CMK (cell line): ENCODE measurements at places on chromosomes 2 and 18.
A peak's percentile ranks its signal among the peaks of the same experiment; 100 is the strongest.

GRCh38 chr2:148876595-148877402 lies 1.8 kb downstream of the KIF5C start:
- DNase-seq: no peak

GRCh38 chr2:37026050-37026449 lies 58.1 kb downstream of the HEATR5B start:
- no peak for DNase-seq

GRCh38 chr2:238816291-238816690 lies 31.6 kb upstream of the TWIST2 start:
- DNase-seq: no peak

GRCh38 chr2:149894760-149895159 lies 307.2 kb upstream of the MMADHC start:
- DNase-seq: no peak

- no peak for DNase-seq
Measured at GRCh38 chr2:140862181-140862580, 1268.6 kb downstream of the LRP1B start.

- no peak for DNase-seq
Measured at GRCh38 chr2:10303181-10303693, 533 bp downstream of the HPCAL1 start.

DNA sequence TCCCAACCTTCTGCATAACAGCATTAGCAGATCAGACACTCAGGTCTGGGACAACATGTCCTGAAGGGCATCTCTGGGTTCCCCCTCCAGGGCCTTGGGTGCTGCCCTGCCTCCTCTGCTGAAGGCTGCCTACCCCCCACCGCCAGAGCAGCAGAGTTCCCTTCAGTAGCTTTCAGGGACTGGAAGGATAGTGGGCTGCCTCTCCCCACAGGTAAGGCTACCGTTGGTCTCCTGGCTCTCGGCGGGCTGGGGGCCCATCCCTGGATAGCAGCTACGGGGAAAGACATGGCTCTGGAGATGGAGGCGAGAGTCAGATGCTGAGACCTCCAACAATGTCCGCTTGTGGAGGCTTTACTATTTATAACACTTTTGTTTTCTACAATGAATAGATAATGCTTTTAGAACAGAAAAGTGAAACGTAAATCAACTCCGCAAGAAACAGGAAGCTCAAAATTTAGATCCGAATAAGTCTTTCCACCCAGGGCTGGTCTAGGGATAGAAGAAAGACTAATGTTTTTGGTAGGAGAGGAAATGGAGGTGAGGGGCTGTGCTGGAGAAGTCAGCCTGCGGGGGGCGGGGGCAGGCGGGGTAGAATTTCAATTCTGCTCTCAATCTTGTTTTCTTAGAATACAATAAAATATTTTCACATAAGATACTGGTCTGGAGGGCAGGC lies 58.4 kb downstream of the ARL4C start:
- DNase-seq: no peak

- DNase-seq: no peak
Measured at GRCh38 chr18:77098538-77099174, 33.9 kb downstream of the MBP start.

- DNase-seq: no peak
Measured at GRCh38 chr18:11665146-11665545, 23.9 kb upstream of the GNAL start.

DNA sequence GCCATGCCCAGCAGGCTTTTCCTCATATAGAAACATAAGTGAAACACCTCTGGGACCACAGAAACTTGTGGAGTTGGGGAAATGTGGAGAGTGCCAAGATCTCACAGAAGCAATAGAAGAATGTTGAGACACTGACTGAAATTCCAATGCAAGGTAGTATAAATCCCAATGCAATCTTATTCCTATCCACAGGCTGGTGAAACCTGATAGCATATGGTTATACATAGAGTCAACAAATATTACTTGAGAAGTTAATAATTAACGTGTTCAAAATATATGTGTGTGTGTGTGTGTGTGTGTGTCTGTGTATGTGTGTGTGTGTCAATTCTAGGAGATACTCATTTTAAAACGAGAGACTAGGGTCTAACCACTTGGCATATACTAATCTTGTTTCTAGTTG lies 776.8 kb upstream of the ACVR2A start:
- no peak for DNase-seq

DNA sequence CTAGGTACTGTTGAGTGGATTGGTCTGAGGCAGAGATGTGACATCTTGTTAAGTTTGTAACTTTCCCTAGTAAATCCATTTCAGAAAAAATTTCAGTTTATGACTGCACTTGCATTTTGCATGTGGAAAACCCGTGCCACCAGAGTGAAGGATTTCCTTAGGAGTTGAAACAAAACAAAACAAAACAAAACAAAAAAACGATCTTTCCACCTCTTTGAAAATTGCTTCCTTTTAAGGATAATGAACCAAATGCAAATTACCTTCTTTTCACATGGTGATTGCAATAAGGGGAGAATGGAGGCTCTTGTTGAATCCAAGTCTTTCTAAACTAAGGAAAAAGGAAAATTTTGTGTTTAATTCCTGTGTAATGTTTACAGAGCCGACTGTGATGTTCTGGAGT lies 43.2 kb downstream of the PHLPP1 start:
- DNase-seq: no peak

- DNase-seq: peak; percentile 97
Measured at GRCh38 chr2:10120158-10120876, 2.2 kb upstream of the RRM2 start.

DNA sequence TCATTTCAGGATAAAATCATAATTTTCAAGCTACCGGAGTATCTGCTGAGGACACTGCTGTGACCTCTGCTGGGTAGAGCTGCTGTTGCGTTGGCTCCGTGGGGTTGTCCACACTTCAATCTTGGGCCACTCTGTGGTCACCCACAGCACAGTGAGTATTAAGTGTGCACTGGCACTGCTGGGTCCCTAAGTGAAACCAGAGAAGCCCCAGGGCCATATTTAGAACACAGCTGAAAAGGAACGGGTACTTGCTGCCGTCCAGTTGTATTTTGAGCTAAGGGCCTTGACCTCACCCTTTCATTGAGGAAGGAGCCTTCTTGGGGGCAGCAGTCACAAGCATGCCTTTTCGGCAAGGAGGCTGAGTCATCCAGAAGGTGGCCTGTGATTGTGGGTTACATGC lies 10.1 kb downstream of the SLC9A4 start:
- DNase-seq: no peak

DNA sequence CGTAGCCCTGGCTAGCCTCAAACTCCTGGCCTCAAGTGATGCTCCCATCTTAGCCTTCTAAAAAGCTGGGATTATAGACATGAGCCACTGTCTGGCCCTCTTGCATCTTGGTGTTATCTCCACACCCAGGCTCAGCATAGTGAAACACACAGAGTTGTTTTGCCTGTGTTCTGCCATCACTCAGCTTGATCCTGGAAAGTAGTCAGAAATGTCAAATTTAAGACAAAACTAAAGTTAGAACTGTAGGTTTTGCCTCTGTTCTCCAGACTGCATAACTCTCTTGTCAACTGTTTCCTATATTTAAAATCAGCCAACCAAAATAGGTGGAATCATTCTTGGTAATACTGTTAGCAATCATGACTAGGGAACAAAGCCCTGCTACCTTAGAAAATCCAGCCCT lies 72.1 kb upstream of the GULP1 start:
- DNase-seq: no peak

GRCh38 chr2:59458800-59459199 lies 1094.7 kb downstream of the BCL11A start:
- no peak for DNase-seq

DNA sequence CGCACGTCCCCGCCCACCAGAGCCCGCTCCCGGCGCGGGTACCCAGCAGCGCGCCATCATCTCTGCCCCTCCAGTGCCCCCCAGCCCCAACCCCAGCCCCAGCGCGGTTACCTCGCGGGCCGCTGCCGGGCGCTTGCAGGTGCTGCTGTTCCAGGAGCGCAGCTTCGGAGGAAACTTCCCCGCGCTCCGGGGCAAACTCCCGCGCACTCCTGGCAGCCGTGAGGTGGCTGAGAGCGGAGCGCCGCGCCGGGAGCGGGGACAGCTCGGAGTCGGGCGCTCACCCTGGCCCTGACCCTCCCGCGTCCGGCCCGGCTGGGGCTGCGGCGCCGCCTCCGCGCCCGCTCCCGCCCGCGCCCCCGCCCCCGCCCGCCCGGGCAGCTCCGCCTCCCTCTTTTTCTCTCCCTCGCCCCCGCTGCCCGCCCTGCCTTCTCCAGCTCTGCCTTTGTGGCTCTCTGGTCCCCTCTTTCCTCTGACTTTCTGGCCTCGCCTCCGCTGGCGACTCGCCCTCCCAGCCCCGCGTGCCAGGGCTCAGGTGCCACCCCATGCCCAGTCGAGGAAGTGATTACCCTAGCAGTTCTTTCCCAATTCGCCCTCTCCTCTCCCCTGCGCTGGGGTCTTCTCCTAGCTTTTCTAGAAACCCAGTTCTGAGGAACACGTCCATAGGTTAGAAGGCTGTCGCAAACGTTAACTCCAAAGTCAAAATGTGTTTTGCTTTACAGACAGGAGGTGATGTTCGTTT lies at the start of gene CHST9:
CHST9 (minus strand) TSS at position 284 of the 739 bp plus-strand sequence. CDS start 42,499 bp downstream, outside the sequence.
- DNase-seq: no peak

DNA sequence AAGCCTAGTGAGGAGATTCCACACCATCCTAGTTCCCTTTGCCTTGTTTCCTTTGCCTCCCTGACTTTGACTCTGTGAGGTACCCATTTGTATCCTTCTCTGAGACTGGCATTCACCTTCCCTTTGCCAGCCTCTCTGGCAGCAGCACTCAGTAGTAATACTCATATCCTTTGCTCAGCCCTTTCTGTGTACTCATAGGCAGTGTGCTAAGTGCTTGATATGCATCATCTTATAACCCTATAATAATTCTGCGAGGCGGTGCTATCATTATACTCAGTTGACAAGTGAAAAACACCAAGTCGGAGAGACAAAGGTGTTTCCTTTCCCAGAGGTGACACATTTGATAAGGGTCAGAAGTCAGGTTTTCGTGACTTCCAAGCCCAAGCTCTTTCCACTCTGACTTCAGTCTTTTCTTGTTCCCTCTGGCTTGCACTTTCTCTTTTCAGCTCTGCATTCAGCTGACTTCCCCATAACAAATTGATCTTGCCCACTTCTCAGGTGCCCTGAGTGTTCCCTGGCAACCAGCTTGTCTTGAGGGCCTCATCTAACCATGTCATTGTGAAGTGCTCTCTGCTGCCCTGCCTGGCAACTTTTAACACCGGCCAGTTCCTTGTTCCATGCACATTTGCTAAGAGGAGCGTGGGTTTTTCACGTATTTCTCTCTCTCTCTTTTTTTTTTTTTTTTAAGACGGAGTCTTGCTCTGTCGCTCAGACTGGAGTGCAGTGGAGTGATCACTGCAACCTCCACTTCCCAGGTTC lies 94.5 kb upstream of the UPP2 start:
- DNase-seq: no peak

DNA sequence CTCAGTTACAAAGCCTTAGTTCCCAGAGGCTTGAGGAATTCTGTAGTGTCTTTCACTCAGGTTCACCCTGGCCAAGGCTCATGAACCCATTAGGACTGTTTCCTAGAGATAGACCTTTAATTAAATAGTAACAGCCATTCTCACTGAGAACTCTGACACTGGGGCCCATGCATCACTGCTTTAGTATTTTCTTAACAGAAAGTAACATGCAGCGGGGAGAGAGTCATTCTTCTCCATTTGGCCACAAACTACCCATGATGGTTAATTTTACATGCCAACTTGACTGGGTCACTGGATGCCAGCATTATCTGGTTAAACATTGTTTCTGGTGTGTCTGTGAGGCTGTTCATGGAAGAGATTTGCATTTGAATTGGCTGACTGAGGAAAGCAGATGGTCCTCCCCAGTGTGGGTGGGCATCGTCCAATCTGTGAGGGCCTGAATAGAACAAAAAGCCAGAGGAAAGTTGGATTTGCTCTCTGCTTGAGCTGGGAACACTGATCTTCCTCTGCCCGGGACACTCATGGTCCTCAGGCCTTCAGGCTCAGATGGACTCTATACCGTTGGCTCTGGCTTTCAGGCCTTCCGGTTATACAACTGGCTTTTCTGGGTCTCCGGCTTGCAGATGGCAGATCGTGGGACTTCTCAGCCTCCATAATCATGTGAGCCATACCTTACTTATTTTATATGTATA lies 5.6 kb upstream of the CPLX4 start:
- no peak for DNase-seq

- DNase-seq: no peak
Measured at GRCh38 chr18:36629138-36629530, 199.7 kb downstream of the TPGS2 start.

GRCh38 chr2:158412206-158412605 lies 44.3 kb downstream of the CCDC148 start:
- DNase-seq: no peak

DNA sequence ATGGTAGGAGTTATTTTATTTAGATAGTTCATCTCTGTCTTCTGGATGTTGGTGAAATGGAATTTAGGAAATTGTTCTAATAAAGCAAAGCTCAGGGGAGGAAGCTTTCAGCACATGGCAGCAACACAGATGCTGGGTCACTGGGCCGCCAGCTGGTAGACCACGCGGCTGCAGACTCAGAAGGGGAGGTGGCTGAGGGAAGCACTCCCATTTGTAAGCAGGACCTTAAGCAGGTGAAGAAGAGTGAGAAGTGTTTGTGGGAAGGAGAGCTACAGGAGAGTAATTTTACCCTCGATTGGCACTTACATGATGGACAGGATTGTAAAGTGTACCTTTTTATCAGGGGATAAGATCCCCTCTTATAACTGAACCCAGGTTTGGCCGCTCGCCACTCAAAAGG lies 24.4 kb downstream of the NMS start:
- DNase-seq: no peak

- DNase-seq: no peak
Measured at GRCh38 chr2:144233733-144234541, 286.0 kb downstream of the ZEB2 start.

DNA sequence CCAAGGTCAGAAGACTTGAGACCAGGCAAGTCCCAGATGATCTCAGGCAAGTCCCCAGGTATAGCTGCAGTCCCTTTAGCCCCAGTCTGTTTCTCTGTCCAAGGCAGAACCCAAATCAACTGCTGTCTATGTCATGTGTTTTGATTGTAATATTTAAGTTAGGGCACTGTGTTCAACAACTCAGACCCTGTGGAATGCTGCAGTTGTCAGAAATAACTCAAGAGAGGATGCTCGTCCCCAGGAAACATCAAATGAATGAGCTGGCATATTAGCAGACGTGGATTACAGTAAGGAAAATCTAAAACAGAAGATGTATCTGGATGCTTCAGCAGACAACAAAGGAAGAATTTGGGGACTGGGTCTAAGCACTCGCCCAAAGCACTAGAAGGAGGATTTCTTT lies 70.1 kb downstream of the BCL11A start:
- no peak for DNase-seq

GRCh38 chr2:6512589-6512988 lies 353.1 kb downstream of the CMPK2 start:
- DNase-seq: no peak

GRCh38 chr18:55433648-55434047 lies 154.3 kb downstream of the TCF4 start:
- no peak for DNase-seq

- no peak for DNase-seq
Measured at GRCh38 chr2:20471902-20472559, 25.2 kb downstream of the RHOB start.

DNA sequence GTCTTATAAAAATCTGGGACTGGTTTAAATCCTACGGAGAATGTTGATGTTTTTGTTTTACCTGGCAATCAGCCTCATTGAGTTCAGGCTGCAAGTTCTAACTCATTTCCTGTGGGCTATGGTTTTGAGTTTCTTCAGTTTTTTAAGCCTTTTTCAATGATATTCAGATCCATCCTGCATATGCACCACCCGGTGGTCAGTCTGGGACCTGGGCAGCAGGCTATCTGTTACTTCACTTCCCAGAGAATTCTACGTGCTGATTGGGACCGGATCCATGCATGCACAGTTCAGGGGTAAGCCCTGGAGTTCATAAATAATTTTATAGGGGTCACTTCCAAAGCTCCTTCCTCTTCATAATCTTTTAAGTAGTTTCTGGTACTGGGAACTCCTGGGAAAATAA lies 339.2 kb upstream of the HNRNPA3 start:
- no peak for DNase-seq
